NCI-H146 (cell line): ENCODE measurements at places on chromosomes 1 and 21.

DNA sequence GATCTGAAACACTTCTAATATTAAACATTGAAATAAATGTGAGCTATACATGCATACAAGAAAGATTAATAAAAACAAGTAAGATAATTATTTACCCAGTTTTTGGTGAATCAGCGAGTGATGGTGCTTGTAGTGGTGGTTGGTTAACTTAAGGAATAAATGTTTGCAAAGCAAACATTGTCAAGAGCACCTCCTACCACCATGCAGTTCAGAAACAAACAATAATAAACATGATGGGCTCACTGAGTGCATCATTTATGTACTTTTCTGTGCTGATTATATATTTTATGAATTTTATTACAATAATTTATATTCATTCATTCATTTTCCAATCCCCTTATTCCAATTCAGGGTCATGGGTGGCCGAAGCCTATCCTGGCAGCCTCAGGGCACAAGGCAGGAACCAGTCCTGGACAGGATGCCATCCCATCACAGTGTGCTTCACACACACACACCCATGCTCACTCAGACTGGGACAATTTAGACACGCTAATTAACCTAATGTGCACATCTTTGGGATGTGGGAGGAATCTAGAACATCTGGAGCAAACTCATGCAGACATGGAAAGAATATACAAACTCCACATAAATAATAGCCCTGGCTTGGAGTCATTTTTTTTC is 57.8 kb downstream of the ZMYM4 start:
- DNase-seq, result no peak

DNA sequence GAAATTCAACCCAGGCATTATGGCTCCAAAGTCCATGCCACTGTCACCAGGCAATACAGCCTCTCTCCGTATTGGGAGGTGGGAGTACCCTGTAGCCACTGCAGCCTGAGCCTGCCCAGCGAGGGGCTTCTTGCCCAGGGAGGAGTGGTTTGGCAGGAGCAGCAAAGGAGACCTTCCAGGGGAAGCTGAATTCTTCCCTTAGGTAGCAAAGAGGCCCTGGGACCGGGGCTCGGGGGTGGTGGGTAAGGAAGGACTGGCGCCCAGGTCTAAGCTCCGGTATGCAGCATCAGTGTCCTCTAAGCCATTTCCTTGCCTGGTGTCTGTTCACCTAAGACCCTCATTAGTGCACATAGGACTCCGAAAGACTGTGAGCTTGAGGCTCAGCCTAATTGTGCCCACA is 17.0 kb downstream of the TNNT2 start:
- no peak for DNase-seq

GRCh38 chr1:208173749-208174148 is 70.4 kb downstream of the PLXNA2 start:
- no peak for DNase-seq

GRCh38 chr1:181090641-181091126 is 2.2 kb downstream of the IER5 start:
- DNase-seq, result no peak

- no peak for DNase-seq
These were observed 55.2 kb upstream of the SELENON start for GRCh38 chr1:25744636-25745425.

GRCh38 chr1:203520315-203520714 is 26.4 kb downstream of the OPTC start:
- peak; percentile 45 for DNase-seq

- DNase-seq, result peak; percentile 81
These were observed 3.2 kb downstream of the ATP8B2 start for GRCh38 chr1:154328318-154329151.

DNA sequence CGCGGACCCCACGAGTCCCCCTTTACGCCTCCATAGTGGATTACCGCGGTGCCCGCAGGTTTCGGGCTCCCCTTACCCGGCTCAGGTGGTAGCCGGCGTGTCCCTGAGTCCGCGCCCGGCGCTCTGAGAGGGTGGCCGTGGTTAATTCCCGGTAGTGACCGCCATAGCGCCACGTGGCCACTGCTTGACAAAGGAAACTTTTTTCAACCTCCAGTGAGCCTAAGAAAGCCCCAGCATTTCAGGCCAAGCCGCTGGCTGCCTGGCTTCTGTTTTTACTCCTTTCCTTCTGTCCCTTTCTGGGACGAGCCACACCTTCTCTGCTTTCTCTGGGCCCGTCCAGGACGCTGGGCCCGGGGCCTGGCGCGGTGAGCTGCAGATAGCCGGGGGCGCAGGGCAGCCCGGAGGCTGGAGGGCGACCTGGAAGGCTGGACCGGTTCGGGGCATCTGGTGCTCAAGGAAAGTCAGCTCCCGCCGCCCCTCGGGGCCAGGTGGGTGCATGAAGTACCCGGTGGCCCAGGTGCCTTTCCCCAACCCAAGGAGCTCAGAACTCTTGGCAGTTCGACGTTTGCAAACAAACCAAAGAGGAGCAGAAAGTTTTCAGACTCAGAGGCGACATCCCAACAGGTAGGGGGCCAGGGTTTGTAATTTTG is 540 bp upstream of the C1orf198 start:
- DNase-seq, result peak; percentile 86

GRCh38 chr1:66981679-66982078 is 56.9 kb downstream of the MIER1 start:
- DNase-seq, result no peak

GRCh38 chr1:185971688-185972087 is 237.5 kb downstream of the HMCN1 start:
- no peak for DNase-seq

- no peak for DNase-seq
These were observed 105.7 kb downstream of the AJAP1 start for GRCh38 chr1:4760088-4760487.

GRCh38 chr1:23594927-23595353 is 35.6 kb upstream of the ID3 start:
- no peak for DNase-seq

- no peak for DNase-seq
These were observed 28.0 kb upstream of the TMEM222 start for GRCh38 chr1:27293915-27294314.

DNA sequence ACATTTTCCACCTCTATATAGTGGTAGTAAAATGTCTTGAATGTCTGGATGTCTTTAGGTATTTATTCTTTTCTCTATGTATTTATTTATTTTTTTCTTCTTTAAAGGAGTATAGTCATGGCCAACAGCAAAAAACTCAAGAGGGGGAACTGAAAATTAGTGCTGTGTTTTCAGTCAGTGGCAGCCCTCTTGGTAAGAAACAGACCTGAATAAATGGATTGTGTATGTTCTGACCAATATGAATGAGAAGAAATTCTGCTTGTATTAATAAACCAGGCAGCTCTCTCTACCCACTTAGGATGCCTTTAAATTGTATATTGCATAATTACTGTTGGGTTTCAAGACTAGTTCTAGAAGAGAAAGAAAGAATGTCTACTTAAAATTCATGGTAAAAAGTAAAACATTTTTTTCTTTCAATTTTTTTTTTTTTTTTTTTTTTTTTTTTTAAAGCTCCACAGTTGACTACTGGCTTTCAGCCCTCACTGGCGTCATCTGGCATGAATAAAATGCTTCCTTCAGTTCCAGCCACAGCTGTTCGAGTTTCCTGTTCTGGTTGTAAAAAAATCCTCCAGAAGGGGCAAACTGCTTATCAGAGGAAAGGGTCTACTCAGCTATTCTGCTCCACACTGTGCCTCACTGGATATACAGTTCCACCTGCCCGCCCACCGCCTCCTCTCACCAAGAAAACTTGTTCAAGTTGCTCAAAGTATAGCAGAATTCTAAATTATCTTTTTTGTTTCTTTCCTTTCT is 101.6 kb downstream of the ZMYM4 start:
- DNase-seq, result no peak

DNA sequence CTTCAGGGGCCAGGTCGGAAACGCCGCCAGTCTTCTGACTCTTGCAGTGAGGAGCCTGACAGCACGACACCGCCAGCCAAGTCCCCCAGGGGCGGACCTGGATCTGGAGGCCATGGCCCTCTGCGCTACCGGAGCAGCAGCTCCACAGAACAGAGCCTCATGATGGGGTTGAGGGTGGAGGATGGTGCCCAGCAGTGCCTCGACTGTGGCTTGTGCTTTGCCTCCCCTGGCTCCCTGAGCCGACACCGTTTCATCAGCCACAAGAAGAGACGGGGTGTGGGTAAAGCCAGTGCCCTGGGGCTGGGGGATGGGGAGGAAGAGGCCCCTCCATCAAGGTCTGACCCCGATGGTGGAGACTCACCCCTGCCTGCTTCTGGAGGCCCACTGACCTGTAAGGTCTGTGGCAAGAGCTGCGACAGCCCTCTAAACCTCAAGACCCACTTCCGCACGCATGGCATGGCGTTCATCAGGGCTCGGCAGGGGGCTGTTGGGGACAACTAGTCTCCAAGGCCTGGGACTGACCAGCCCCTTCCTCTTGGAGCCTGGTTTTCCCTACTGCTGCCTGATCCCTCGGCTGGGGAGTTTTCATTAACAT is 8.7 kb downstream of the ZNF687 start:
- DNase-seq, result no peak
